CD4-positive, alpha-beta T cell treated with Interleukin-10 for 1 hour (primary cell): ENCODE measurements at places on chromosomes 6 and 20.

DNA sequence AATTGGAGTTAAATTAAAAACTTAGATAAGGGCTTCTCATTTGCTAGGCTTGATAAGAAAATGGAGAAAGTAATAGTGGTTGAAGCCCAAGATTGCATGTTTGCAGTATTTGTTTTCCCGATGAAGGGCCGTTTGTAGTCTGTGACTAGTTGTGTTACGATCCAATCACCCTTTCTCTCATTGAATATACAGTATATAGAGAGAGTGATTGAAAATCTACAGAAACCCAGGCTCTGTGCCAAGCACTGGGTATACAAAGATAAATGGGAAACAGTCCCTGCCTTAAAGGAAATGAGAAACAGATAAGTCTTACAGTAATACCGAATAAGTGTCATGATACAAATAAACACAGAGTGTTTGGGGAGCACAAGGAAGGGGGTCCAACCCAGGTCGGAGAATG, 55.2 kb upstream of the CDKAL1 start:
- no peak for DNase-seq

GRCh38 chr6:163958646-163959045, 544.1 kb downstream of the QKI start:
- DNase-seq: no peak

DNA sequence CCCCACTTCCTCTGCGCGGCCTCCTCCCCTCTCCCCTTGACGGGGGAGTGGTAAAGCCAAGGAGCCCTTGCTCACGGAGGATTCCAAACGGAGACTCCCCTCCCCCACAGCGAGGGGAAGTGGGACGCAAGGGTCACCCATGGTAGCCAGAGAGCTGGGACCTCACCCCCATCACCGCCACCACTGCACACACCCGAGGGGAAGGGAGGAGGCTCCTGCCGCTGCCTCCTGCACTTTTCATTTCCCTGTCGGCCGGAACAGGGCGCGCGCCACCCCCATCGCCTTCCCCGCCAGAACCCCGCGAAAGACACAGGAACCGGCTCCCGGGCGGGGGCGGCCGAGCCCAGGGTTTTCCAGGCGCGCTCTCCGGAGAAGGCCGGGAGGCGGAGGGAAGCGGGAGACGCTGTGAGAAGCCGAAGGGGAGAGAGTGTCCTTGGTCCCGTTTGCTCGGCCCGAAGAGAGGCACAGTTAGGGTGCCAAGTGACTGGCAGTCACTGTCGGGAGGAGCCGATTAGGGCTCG, 789 bp downstream of the CCND3 start:
- DNase-seq: peak; percentile 56

DNA sequence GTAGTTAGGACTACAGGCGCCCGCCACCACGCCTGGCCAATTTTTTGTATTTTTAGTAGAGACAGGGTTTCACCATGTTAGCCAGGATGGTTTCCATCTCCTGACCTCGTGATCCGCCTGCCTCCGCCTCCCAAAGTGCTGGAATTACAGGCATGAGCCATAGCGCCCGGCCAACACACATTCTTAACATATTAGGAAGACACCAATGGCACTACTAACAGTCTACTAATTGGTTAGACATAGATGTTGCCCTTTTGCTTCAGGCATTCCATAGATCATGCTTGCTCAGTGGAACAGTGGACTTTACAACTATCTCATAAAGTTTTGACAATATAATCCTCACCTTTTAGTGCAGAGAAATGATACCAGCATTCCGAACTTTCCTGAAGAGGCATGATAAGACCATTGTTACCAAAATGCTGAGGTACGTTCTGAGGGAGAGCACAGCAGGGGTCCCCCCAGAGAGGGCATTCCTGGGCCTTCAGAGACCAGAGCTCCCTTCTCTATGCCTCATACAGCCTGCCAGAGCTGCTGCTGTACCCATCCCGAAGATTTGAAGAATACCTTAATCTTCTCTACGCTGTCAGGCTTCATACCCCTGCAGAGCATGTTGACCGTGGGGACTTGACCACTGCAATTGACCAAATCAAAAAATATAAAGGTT, 89.4 kb downstream of the ECT2L start:
- no peak for DNase-seq

- DNase-seq: no peak
These were observed 14.0 kb downstream of the NRN1 start for GRCh38 chr6:5992551-5993225.

GRCh38 chr6:161353208-161353613, 79.3 kb upstream of the AGPAT4 start:
- no peak for DNase-seq

DNA sequence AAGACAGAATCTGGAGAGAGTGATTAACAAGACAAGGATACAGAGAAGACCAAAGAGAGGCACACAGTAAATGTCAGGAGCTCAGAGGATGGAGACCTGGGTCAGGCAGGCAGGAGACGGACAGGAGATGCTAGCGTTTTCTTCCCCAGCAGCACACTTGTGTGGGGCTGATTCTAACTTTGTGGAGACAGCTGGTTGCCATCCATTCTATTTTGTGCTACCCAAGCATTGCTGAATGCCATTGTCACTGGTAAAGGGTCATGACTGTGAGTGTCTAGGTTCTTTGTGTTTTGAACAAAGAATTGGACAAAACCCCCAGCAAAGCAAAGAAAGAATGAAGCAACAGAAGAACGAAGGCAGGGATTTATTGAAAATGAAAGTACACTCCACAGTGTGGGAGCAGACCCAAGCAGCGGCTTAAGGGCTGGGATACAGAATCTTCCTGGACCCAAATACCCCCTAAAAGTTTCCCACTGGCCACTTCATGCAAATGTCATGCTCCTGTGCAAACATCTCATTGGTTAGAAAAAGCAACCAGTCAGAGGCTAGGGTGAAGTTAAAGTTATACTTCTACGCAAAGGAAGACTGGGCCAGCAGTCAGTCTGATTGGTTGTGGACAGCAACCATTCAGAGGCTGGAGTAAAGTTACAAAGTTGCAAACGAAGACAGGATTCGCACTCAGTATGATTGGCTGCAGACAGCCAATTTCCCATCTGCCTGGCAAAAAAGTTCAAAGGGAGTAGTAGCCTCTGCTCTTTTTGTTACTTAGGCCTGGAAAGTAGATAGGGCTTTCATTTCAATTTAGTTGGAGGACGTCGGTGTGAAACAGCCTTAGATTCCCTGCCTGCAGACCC, 17.5 kb downstream of the PTK7 start:
- peak; percentile 30 for DNase-seq

DNA sequence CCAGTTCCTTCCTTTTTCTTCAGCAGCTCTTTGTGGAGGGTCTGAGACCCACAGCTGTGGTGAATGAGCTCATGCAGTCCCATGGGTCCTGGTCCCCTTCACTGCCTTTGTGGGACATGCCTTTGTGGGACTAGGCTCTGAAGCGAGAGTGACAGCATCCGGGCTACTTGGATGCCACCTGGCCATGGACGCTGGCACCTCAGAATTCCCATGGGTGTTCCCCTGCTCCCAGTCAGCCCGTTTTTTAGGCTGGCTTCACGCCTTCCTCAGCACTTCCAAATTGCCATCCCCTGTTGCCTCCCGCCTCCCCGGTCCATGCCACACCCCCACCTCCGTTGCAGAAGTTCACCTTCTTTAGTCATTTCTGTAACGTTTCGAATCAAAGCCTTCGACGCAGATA, 45.1 kb downstream of the RAMACL start:
- DNase-seq: peak; percentile 11

GRCh38 chr6:20056350-20056992, 155.8 kb downstream of the MBOAT1 start:
- DNase-seq: peak; percentile 5

GRCh38 chr6:73640179-73640750, 13.5 kb downstream of the SLC17A5 start:
- DNase-seq: no peak

DNA sequence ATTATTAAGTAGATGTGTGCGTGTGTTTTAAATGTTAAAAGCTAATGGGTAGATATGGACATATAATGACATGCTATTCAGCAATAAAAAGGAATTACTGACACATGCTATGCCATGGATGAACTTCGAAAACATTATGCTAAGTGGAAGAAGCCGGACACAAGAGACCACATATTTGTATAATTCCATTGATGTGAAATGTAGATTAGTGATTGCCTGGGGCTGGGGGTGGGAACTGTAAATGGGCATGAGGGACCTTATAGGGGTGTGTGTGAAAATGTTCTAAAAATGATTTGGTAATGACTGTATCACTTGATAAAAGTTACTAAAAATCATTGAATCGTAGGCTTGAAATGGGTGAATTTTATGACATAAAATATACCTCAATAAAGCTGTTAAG, 104.5 kb upstream of the BEND3 start:
- DNase-seq: no peak

DNA sequence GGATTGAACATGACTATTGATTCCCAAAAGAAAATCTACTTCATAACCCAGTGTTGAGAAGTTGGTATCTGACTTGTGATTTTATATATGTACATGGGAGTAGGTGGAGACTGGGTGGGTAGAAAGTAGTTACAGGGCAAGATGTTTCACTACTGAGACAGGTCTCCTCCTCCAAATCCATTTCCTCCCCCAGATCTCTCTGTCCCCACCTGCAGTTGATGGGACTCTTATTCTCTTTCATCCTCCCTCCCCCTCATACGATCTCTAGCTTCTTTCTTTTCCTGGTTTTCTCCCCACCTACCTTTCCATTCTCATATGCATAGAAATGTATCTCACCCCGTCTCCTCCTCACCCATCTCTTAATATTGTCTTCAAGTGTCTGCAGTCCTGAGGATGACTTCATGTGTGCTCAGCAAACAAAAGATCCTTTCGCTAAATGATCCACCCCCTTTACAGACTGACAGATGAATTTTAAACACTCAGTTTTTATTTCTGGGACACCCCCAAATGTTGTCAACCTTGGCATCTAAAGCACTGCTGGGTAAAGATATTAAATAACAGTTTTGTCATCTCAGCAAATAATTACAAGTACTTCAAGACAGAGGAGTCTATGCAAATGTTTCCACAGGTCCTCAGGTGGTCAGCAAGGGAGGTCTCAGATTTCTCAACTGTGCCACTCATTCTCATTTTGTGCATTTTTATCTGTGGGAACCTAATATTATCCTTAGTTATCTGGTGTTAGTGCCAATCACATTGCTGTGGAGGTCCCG, 18.7 kb upstream of the HECA start:
- DNase-seq: no peak

GRCh38 chr6:159008656-159009288, 8.8 kb upstream of the RSPH3 start:
- DNase-seq: peak; percentile 75

DNA sequence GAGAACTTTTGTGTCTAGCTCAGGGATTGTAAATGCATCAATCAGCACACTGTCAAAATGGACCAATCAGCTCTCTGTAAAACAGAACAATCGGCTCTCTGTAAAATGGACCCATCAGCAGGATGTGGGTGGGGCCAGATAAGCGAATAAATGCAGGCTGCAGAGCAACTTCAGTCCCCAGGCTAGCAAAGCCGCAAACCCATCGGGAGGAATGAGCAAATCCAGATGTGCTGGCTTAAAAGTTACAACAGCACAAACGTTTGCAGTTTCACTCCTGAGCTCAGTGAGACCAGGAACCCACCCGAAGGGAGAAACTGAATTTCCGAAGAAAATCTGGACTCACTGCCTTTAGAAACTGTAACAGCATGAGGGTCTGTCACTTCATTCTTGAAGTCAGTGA, 21.9 kb upstream of the MBOAT1 start:
- no peak for DNase-seq

- no peak for DNase-seq
These were observed 975 bp downstream of the BMP7 start for GRCh38 chr20:57265336-57265996.

GRCh38 chr6:105275542-105275941, 95.7 kb upstream of the POPDC3 start:
- DNase-seq: no peak

DNA sequence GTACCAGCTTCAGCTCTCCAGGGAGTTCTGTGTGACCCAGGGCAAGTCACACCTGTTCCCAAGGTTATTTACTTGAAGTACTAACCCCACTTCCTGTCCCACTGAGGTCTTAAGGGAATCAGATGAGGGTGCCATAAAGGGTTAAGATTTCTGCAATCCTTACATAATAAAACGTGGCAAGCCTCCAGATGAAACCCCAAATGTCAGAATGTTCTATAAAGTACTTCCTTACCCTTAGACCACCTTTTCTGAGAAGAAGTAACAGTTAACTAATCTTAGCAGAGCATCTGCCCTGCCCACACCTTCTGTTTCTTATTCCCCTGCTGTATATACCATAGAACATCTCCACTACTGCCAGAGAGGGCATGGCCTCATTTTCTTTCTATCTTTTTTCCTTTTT, 6.0 kb upstream of the AVP start:
- no peak for DNase-seq

GRCh38 chr6:165515963-165516624, 146.9 kb downstream of the PDE10A start:
- DNase-seq: no peak
